ENCODE measurements at places on chromosomes 12 and 14.

DNA sequence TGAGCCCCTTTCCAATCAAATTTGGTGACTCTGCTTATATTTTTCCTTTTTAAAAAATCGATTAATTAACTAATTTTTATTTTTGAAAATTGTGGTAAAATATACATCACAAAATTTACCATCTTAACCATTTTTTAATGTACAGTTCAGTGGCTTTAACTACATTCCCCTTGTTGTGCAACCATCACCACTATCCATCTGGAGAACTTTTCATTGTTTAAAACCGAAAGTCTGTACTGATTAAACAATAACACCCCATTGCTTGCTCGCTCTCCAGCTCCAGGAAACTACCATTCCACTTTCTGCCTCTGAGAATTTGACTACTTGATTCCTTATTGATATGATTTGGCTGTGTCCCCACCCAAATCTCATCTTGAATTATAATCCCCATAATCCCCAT, 283.4 kb downstream of the C12orf75 start:
- DNase-seq: peak; percentile 44

DNA sequence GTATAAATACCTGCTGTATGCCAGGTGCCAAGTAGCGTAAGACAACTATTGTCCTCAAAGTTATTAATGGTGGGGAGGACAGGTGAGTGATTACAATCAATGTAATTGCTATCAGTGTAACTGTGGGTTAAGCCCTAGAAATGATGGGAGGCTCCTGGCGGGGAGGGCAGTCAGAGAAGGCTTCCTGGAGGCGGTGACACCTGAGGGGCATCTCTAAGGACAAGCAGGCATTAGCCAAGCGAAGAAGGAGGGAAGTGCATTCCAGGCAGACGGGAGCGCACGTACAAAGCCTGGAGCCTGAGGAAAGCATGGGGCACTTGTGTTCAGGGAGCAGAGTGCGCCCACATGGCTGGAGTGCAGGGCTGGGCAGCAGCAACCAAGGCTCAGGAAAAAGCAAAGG, 182.9 kb upstream of the PRMT8 start:
- no peak for DNase-seq

DNA sequence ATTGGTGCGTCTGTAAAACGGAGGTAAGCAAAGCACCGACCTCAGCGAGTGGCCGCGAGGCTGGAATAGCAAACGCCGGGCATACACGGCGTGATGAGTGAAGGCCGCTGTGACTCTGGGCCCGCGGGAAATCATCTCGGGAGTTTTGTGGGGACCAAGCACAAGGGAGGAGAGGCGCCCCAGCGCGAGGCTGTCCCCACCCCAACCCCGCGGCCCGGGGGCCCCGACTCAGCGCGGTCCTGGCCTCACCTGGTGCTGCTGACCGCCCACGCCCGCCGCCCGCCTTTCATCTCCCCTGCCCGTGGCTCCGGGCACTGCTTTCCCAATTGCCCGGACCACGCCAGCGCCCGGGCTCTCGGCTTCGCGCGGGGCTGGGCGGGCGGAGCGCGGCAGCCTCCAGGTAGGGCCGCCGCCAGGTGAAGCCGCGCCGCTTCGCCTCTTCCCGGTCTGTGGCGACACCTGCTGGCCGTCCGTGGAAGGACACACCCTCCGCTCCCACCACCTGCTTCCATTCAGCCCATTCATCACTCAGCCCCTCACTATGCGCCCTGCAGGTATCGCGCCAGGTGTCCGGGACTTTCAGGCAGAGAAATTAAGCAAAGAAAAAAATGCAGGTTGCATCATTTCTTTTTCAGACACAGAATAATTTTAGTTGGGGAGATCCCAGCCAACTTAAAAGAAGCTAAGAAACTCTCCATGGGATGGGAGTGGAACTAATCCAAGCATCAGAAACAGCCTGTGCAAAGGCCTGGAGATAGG, 360.4 kb downstream of the MED13L start:
- DNase-seq: peak; percentile 54

GRCh38 chr12:121610239-121611149, 15.8 kb upstream of the ORAI1 start:
- no peak for DNase-seq

GRCh38 chr12:79322905-79323304, 367.9 kb downstream of the PAWR start:
- DNase-seq: no peak

DNA sequence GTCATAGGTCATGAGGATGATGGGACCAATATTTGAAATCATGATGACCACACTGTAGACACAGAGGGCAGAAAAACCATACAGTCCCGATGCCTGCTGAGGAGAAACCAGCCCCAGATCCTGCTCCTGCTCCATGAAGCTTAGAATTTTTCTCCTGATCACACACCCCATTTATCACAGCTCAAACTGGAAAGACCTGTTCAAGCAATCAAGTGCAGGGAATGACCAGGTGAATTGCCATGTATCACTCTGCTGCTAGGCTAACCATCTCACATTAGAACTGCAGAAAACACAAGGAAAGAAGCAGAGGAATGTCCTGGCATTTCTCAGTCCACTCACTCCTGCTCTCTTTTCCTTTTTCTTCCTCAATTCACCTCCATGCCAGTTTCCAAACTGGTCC, 18.1 kb downstream of the MANSC1 start:
- no peak for DNase-seq

GRCh38 chr12:47351526-47351925, 271.8 kb upstream of the AMIGO2 start:
- no peak for DNase-seq

DNA sequence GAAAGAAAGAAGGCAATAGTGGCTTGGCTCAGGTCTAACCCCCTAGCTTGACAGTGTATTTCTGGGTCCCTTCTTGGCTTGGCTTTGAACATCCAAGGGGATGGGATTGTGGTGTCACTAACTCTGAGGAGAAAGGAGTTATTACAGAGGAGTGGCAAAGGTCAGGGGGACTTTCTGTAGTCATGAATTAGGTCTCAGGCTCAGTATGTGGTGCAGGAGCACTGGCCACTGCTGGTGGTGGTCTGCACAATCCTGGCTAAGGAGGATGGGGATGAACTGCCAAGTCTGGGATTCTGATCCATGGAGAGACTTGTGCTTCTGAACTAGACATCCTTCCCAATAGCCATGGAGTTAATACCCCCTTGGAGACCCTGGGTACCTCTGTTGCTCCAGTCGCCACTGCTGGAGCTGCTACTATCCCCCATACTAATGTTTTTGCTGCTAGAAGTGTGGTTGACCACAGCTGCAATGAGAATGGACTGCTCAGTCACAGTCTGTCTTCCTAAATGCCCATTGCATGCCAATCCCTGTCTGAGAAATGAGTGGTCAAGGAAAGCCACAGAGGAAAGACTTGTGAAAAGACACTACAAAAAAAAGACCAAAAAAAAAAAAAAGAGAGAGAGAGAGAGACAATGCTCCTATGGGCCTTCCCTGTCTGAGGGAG, 32.5 kb downstream of the KRT76 start:
- no peak for DNase-seq

GRCh38 chr12:66482351-66483203, 180.3 kb downstream of the HELB start:
- DNase-seq: no peak
